GM12892 (cell line): ENCODE measurements at places on chromosomes 4 and X.

GRCh38 chr4:23333946-23334878 is 555.6 kb downstream of the PPARGC1A start:
- no peak for DNase-seq

GRCh38 chr4:150974252-150974640 is 40.8 kb downstream of the LRBA start:
- DNase-seq: no peak

- no peak for DNase-seq
Measured at GRCh38 chr4:2075171-2075986, 16.3 kb downstream of the NAT8L start.

- no peak for DNase-seq
Measured at GRCh38 chrX:149284616-149285015, 220.5 kb downstream of the IDS start.

DNA sequence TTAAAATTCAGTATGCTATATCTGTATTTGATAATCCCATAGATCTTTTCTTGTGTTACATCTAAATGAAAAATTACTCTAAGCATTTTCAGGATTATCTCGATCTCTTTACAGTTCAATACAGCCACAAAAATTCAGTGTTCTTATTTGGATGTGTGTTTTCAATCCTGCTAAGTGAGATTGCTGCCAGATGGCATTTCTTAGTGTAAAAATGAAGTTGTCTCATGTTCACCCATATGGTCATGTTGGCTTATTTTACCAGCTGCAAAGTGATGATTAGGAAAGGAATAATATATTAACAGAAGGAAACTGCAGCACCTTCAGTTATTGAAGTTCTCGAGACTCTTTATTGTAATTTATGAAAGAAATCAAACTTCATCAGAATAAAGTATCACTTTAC is 12.1 kb upstream of the FAM47A start:
- DNase-seq: no peak

GRCh38 chrX:115906881-115907280 is 263.7 kb upstream of the AGTR2 start:
- DNase-seq: no peak

- no peak for DNase-seq
Measured at GRCh38 chr4:152992027-152992426, 55.9 kb downstream of the FHDC1 start.

DNA sequence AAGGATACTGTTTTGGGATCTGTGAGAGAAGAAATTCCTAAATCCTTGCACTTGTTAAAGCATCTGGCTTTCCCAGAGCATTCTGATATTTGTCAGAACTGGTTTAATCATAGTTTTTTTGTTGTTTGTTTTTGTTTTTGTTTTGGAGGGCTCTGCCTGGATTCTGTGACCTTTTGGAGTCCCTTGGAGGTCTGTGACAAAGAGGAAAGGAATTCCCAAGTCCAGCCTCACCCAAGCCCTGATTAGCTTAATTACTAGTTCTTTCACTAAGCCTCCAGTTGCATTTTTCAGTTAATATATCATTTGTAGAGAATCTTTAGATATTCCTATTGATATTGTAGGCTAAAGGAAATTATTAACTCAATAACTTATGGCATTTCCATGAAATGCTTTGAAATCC is 711 bp downstream of the ACE2 start:
- DNase-seq: no peak

DNA sequence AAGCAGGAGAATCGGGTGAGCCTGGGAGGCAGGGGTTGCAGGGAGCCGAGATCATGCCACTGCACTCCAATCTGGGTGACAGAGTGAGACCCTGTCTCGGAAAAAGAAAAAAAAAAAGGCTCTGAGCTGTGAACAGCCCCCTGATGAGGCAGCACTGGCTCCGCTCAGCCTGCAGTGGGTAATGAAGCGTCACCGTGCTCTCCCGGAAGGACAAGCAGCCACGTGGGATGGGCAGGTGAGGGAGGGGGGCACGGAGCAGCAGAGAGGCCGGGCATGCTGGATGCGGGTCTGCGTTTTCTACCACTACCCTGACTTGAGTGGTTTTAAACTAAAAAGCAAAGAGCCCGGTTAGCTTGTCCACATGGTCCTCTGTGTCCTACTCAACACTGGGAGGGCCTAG is 15.5 kb downstream of the TACC3 start:
- no peak for DNase-seq

- no peak for DNase-seq
Measured at GRCh38 chr4:98657531-98658286, 702 bp downstream of the TSPAN5 start.

DNA sequence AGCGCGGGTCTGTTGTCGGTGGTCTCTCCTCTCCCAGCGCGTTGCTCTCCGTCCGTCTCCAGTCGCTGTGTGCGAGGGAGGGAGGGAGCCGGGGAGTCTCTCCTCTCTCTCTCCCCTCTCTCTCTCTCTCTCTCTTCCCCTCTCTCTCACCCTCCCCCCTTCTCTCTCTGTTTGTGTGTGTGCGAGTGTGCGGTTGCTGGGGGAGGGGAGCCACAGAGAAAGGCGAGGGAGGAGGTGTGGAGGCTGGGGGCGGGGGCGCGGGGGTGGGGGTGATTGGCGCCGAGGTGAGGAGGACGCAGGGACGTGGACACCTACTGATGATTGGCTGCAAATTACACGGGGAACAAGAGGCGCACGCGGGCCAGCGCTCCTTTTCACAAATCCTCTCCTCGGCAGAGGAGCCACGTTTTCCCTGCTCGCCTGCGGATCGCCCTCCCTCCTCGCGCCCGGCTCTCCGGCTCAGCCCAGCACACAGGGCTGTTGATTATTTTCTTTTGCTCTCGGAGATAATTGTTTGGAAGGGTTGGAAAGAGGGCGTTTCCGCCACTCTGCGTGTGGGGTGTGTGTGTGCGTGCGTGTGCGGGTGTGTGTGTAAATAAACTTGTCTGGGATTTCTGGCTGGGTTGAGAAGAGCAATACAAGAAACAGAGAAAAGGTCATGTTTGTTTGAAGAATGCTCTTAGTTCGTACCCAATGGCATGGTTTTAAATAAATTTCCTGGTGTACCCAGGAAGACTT is at the start of gene CXXC4:
Gene CXXC4, minus strand, starts transcription at position 73 of the 738 bp plus-strand sequence. CDS start 3,092 bp downstream, outside the sequence.
- no peak for DNase-seq

DNA sequence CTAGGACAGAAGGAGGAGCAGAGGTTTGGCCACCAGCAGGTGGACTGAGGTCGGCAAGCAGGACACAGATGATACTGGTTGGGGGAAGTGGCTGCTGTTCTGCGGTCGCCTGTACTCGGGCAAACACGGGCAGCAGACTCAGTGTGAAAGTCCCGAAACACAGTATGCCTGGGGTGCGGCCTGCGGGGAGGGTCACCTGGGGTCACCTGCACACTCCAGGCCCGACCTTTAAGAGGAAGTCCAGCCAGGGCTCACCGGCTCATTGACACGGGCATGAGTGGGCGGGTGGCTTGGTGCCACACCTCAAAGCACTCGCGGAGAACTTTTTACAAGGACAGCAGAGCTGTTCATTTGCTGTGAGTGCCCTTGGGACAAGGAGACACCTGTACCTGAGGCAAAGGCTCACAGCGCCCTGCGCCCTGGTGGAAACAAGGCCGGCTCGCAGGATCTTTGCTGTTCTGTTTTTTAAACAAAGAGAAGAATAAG is 71.5 kb upstream of the MXD4 start:
- no peak for DNase-seq

DNA sequence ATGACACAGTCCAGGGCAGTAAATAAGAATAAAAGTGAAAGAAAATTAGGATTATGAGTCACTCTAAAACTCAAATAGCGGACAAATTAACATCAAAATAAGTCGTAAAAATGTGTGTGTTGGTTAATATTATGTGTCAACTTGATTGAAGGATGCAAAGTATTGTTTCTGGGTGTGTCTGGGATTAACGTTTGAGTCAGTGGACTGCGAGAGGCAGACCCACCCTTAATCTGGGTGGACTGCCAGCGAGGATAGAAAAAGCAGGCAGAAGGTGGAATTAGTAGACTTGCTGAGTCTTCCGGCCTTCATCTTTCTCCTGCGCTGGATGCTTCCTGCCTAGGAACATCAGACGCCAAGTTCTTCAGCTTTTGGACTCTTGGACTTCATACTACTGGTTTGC is 324.3 kb upstream of the PCDH10 start:
- no peak for DNase-seq

DNA sequence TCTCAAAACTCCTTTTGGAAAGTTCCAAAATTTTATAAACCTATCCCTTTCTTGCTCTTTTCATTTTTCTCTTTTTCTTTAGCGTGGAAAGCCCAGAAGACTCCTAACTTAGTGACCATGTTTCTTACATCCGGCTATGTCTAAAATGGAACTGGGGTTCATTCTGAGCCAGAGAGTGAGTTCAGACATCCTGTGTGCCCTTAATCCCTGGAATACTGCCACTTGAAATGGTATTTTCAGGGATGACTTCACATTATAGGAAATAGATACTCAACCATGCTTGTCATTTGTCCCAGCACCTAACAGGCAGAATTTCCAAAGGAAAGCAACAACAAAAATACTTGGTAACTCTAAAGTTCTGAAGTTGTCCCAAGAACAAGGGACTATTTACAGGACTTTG is 379.6 kb downstream of the ARHGAP24 start:
- no peak for DNase-seq

DNA sequence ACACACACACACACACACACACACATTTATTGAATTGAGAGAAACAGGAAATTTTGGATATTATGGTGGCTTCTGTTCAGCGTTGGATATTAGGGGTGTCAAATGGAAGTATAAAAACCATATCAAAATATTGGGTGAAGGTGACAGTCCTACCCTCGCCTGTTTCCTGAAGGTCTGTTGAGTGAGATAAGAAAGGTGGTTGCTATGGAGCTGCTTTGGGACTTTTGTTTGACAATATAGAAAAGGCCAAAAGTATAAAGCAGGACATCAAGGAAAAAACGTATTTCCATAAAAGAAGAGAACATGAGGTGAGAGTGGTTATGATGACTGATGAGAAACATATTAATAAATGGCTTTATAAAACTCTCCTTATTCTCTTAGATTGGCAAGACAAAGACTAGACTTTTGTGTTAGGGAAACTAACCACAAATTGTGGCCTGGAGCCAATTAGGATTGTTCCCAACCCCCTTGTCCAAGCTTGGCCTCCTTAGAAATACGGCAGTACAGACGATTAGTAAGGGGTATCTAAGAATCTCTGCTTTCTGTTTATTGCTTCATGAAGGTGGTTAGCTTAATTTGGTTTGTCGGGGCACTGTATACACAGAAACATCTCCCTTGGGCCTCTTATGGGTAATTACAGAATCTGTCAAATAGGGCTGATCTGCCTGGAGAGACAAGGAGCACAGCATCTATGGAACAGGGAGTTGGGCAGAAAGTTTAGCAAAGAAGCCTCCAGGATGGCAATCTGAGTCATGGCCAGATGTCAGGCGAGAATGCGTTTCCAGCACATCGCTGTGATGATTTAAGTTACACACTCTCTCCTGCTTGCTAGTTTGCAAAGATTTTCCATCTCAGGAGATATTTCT is 198.0 kb downstream of the CBR4 start:
- no peak for DNase-seq

DNA sequence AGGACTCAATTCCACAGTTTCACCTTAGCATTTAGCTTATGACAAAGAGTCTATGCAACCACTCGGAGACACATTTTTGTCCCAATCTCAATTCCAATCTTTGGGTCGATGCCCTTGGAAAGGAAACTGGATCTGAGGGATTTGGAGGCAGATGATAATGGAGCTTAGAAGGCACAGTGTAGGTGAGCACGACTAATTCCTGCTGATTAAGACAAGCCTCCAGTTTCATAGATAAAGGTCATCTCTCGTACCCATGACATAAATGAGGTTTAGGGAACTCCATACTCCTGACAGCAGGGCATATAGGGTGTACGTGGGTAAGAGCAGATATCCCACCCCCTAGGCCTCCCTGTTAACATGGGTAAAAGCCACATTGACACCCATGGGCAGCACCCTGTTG is 24.4 kb upstream of the ZNF718 start:
- DNase-seq: no peak

DNA sequence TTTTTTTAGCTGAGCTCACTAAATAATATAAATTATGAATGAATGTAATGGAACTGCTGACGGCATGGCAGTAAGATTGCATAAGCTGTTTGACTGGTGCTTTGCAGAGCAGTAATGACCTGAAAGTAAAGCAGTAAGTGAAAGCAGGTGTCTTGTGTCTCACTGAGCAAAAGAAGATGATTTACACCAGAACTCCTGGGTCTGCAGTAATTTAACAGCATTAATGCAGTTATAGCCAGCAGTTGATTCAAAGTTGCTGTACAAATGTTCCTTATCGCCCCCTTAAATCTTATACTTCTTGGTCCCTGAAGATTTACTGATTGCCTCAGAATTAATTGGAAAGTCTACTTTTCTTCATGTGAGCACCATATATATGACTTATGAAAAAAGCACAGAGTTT is 187.7 kb downstream of the DCTD start:
- DNase-seq: no peak

GRCh38 chr4:105306158-105306781 is 159.6 kb downstream of the TET2 start:
- peak; percentile 20 for DNase-seq

DNA sequence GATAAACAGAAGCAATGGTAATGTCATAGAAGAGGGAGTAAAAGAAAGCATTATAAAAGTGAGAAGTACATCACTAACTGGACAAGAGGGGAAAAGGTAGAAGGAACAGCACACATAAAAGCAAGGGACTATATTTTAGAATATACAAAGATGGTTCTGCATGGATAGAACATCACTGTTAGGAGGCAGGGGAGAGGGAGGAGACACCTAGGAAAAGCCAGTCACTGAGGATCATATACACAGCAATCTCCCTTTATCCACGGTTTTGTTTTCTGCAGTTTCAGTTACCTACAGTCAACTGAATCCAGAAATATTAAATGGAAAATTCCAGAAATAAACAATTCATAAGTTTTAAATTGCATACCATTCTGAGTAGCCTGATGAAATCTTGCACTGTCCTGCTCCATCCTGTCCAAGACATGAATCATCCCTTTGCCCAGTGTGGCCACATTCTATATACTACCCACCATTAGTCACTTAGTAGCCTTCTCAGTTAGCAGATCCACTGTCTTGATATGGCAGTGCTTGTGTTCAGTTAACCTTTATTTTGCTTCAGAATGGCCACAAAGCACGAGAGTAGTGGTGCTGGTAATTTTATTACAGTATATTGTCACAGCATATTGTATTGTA is 74.2 kb downstream of the PPA2 start:
- no peak for DNase-seq

DNA sequence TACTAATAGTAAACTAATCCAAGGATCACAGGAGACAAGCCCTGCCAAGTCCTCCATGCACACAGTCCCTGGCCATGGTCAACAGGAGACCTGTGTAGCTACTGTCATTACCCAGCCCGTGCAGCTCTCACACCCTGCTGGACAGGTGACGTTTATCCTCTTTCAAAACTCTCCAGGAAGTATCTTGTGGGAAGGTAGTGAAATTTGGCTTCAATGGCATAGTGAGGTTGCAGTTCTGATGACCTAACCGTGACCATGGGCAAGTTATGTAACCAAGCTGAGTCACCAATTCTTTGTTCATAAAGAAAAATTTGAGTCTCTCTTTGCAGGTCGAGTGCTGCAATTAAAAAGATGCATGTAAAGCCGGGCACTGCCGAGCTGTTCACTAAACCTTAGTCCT is 11.3 kb upstream of the SLC2A9 start:
- DNase-seq: no peak

- DNase-seq: no peak
Measured at GRCh38 chr4:6338951-6339817, 69.5 kb downstream of the WFS1 start.
